Ovary (tissue), 10 donors: ENCODE measurements at places on chromosomes 2 and 18.

DNA sequence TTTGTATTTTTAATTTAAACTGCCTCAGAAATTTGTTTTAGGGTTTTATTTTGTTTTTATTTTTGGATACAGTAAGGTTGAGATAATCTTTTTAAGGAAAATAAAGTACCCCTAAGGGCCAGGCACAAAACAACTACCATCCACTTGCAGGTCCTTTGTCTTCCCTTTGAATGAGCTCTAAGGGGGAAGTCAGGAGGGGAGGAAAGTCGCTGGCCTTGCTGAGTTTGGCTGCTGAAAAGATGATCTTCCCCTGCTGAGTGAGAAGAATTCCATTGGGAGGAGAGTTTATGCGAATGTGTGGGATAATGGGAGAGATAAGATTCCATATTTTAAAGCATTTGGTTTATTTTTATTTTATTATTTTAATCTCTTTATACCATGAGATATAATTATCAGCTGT lies 100.7 kb downstream of the ARHGAP15 start:
- DNase-seq = no peak

- DNase-seq = no peak
Observed at GRCh38 chr18:10872304-10872703, 277.1 kb downstream of the PIEZO2 start.

- DNase-seq = no peak
Observed at GRCh38 chr18:78920456-78921138, 59.0 kb upstream of the SALL3 start.

GRCh38 chr18:74336656-74337055 lies 21.0 kb downstream of the C18orf63 start:
- no peak for DNase-seq

DNA sequence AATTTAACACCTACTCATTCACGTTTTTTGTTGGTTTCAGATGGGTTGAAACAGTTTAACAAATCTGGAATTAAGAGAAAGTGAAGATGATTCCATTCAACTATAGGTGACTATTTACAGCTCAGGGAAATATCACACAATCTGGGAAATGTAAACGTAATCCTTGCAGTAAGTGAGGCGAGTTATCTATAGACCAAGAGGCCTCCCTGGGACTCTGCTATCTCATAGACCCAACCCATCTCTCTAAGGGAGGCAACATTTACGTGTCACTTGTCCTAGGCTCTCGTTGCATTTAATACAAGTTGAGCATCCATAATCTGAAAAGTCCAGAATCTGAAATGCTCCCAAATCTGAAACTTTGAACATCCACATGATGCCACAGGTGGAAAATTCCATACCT lies 2.0 kb upstream of the MOB4 start:
- DNase-seq = no peak

- no peak for DNase-seq
Observed at GRCh38 chr2:152005607-152006006, 93.2 kb downstream of the CACNB4 start.

DNA sequence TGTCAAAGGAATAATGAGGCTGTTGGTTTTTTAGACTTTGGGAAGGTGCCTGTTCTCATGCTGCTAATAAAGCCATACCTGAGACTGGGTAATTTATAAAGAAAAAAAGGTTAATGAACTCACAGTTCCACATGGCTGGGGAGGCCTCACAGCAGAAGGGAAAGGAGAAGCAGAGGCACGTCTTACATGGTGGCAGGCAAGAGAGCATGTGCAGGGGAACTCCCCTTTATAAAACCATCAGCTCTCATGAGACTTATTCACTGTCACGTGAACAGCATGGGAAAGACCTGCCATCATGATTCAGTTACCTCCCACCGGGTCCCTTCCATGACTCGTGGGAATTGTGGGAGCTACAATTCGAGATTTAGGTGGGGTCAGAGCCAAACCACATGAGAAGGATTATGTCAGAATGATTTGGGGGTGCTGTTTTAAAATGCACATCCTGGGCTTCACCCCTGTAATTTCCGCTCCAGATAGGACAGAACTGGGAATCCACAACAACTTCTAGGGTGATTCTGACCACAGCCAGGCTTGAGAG lies 37.8 kb downstream of the TCF7L1 start:
- DNase-seq = no peak

DNA sequence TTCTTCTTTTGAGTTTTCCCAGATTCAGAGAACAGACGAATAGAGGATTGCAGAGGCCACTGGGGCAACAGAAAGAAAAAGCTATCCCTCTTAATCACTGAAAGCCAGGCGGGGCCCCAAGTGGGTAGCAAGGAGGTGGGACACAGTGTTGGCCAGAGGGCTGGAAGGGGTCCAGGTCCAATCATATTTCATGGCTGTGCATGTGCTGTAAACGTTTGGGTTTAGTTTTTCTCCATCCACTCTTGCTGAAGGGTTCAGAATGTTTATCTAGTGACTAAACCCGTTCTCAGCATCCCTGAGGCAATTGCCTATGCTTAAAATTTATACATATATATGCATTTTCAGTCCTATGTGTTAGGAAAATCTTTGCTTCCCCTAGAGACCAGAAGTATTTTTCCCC lies 99.4 kb upstream of the EPHA4 start:
- DNase-seq = no peak

- DNase-seq = no peak
Observed at GRCh38 chr2:128799284-128799552, 480.6 kb upstream of the HS6ST1 start.
